ENCODE measurements at places on chromosomes 16 and 17.

DNA sequence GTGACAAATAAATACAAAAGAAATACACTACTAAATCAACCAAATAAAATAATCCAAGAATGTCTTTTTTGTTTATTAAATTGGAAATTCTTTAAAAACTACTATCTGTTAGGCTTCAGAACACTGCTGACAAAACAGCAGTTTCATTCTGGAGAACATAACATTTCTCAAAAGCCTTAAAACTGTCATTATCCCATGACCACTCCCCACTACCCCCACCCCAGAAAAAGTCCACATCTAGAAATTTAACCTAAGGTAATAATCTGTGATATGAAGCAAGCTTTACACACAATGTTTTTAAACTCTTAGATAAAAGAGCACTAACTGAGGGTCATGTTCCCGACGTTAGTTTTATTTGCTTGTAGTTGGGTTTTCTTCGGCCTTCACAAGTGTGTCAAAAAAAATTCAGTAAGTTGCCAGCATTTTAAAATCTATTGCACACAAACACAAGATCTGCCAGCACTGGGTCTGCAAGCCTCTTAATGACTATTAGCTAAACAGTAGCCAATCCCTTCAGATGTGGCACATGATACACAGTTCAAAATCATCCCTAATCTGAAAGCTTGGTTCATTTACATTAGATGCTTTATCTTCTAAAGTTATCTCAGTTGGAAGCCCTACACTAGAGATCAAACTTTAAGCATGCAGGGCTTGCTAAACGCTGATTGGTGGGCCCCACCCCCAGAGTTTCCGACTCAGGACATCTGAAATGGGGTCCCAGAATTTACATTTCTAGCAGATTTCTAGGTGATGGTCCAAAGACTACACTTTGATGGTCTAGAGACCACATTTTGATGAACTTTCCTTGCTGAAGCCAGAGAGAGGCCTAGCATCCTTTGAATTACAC, 75.2 kb downstream of the KANSL1 start:
- DNase-seq, result no peak

DNA sequence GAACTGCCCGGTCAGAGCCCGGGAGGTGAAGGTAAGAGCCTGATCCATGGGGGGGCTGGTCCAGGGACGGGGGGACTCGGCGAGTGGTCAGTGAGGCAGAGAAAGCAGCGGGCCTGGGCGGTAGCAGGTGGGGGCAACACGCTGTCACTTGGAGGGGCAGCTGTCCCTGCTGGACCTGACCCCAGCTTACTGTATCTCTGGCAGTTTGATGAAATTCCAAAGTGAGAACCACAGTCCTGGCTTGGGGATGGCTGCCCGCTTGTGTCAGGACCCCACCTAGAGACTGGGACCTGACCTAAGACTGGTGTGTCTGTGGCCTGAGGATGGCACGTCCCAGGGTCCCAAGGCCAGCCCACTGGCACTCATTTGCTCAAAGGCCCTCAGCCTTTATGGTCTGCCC, 35.1 kb upstream of the KSR1 start:
- no peak for DNase-seq

DNA sequence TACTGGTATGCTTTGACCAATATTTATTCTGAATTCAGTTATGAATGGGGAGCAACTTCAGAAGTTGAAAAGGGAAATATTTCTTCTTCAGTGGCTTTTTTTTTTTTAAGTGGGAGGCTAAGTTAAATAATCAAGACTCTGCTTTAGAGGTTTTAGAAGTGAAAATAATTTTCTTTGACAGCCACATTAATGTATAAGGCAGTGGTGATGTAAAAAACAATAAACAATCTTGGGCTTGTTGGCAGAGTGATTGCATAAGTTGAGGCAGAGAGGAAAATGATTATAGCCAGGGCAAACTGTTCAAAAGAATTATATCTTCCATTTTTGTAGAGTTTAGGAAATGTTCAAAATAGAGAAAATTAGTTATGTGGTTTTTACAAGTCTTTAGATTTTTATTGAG, 5.4 kb upstream of the KRT12 start:
- no peak for DNase-seq

- DNase-seq, result no peak
Measured at GRCh38 chr17:545156-545555, 169.5 kb downstream of the VPS53 start.

DNA sequence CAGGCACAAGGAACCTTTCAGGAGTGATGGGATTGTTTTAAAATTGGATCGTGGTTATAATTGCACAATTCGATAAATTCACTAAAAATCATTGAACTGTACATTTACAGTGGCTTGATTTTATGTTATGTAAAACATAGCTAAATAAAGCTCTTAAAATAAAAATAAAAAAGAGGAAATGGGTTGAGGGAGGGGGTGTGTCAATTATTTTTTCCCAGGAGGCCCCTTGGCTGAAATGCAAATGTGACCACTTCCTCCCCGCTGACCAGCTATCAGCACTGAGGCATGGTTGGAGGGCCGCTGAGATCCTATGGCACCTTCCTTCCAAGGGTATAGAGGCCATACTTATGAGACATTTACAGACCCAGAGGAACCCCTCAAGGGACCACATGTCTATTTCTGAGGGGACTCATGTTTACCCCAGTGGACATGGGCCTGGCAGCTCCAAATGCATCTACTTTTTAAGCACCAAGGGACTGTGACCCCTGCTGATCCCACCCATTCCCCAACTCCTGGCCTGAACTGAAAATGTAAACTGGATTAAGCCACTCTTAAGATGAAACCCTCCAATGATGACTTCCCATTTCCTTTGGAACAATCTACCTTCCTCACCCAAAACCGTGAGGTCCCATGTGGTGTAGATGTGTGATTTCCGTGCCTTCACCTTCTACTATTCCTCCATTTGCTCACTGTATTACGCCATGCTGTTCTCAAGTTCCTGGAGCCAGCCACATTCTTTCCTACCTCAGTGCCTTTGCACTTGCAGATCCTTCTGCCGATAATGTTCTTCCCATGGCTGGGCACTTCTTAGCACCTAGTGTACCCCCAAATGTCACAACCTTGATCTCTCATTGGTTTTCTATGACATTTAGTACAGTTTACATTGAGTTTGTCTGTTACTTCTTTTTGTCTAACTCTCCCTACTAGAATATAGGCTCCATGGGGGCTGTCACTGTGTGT, 2.8 kb upstream of the IL21R start:
- DNase-seq, result no peak

- no peak for DNase-seq
Measured at GRCh38 chr17:51065466-51065865, 55.2 kb downstream of the SPAG9 start.

DNA sequence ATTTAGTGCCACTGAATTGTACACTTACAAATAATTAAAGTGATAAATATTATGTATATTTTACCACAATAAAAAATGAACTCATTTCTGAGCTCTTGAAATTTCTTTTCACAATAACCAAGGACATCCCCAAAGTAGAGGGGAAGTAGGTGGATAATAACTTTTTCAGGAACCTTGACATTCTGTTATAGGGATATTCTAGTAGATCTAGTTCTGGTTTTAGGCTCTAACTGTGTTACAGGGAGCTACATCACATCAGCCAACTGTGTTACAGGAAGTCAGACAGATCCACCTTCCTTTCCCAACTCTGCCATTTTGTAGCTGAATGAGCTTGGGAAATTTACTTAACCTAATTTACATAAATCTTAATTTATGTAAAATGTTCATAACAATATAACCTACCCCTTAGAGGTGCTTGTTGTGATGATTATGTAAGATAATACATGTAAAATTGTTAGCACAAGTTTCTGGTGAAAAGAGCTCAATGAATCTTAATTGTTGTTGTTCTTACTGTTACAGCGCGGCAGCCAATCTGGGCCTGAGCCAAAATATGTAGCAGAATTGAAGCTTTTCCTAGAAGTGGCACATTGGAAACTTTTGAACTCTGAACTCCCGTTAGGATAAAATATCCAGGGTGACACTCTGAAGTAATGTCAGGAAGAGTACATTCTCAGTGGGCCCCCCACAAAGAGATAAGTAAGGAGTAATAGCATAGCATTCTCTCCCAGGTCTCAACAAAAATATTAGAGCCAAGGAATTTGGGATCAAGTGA, 169.8 kb downstream of the AATF start:
- DNase-seq, result no peak

DNA sequence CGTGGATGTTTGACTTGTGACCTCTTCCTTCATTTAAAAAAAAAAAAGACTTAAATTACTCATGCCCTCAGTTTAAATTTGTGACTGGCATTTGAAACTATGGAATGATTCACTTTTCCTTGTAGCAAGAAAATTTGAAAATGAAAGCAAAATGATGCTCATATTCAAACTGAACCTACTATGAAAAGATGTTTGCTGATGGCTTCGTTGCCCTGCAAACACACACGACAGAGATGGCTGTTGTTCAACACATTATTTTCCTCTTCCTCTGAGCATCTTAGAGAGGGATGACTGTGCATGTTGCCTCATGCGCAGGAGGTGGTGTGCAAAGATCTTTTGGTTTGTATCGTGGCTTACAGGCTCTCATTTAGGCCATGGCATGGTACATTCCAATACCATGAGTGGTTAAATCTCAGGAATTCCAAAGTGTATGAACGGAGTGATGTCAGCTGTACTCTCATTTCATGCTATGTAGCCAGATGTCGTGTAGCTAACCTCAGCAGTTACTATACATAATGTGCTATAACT, 164.5 kb downstream of the PRKCA start:
- DNase-seq, result no peak

DNA sequence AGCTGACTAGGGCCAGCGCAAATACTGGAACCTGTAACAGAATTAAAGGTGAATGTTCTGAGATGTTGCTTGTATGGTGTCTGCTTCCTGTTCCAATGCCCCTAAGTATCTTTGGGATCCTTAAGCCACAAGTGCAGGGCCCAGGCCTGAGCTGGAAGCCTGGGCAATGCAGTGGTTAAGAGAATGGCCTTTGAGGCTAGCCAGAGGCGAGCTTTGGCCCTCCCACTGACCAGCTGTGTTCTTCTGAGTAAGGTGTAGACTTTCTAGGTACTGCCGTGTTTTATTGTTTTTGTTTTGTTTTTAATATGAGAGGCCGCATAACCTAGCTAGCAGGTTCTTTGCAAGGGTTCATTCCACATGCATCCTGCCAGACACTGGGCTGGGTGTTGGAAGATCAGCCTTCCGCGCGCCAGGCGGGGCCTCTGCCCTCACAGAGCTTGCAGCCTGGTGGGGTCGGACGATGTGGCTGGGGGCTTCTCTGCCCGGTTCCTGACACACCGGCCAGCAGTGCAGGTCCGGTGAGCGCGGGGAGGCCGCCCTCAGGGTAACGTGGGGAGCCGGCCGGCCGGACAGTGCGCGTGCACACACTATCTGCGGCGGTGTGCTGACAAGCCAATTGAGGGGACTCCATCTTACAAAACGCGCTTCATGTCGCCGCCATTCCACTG, 551 bp upstream of the MLX start:
- DNase-seq, result no peak

Measured in sciatic nerve (tissue), 2 donors.